Stimulated activated CD4-positive, alpha-beta T cell treated with anti-CD3 and anti-CD28 coated beads, Interleukin-12 subunit alpha, Interleukin-12 subunit beta, amount 100 ng/mL, for 4 hours (primary cell): ENCODE measurements at places on chromosomes 11 and 22.

DNA sequence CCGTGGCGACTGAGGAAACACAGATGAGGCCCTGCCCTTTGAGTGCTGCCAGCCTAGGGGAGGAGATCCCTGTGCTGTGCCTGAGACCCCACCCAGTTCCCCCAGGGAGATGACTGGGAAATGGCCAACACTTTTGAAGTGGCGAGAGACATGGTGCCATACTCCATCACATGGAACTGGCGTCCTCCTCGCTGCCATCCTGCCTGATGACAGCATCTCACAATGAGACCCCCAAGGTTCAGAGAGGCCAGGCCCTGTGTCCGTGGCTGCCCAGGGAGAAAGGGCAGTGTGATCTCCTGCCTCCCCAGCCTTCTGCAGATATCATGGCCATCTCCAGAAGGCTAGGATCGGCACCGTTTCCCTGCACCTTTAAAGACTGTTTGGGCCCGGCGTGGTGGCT is 31.1 kb downstream of the FAM83F start:
- DNase-seq = no peak

GRCh38 chr22:35735542-35735941 is 17.9 kb downstream of the APOL5 start:
- no peak for DNase-seq

DNA sequence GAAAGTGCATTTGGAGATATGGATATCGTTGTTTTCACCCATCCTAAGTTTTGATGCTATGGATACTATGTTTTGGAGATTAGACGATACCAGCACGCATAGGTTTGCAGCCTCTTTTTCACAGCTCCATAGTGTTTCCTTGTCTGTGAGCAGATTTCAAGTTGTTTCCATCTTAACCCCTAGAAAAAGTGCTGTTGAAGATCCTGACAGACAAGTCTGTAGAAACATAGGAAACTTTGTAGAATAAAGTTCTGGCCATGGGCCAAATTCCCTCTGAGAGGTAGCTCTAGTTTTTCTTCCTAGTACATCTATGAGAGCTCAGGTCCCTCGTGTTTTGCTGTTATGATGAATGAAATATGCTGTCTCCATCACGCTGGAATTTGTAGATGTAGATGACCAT is 32.4 kb downstream of the ST3GAL4 start:
- no peak for DNase-seq

- DNase-seq = no peak
Measured at GRCh38 chr11:454043-454442, 4.0 kb downstream of the PTDSS2 start.

GRCh38 chr22:37083914-37084313 is 25.6 kb downstream of the TMPRSS6 start:
- DNase-seq = no peak

GRCh38 chr11:41282395-41282794 is 177.1 kb downstream of the LRRC4C start:
- DNase-seq = no peak

DNA sequence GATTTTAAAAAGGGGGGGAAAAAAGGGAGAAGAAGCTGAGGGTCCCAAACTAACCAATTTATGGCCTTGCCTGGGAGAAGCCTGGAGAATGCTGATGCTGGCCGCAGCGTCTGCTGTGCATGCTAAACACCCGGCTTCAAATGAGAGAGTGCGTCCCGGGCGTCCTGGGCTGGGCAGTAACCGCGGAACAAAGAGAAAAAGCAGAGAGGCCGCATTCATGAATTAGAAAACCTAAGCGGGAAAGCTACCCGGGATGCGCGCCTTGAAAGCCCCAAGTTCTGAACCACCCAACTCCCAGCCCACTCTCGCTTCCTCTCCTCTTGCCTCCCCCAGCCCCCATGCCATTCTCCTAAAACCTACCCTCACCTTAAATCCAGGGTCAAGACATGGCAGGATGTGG is 6.5 kb downstream of the MN1 start:
- no peak for DNase-seq

GRCh38 chr22:37990301-37990700 is 5.9 kb upstream of the SOX10 start:
- no peak for DNase-seq

- peak; percentile 4 for DNase-seq
Measured at GRCh38 chr22:42720263-42721044, at the start of gene A4GALT. TSS of gene A4GALT (minus strand) at chr22:42720870. CDS start at chr22:42693951, 26,919 bp downstream.

- no peak for DNase-seq
Measured at GRCh38 chr11:117205211-117205818, 6.1 kb downstream of the TAGLN start.

DNA sequence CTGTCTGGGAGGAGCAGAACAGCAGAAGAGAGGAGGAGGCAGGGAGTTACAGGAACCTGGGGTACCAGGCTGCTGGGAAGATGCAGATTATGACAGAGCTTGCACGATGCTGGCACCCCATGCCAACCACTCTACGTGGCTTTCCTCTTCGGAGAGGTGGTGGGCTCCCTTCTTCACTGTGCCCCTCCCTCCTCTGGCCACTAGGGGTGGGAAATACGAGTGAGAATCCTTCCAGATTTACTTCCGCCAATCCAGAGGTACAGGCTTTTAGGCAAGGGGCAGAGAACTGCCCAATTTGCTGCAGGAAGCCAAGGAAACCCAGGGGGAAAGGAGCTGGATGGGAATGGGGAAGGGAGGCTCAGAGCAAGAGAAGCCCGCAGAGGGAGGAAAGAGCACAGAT is 12.3 kb downstream of the HYOU1 start:
- DNase-seq = no peak

DNA sequence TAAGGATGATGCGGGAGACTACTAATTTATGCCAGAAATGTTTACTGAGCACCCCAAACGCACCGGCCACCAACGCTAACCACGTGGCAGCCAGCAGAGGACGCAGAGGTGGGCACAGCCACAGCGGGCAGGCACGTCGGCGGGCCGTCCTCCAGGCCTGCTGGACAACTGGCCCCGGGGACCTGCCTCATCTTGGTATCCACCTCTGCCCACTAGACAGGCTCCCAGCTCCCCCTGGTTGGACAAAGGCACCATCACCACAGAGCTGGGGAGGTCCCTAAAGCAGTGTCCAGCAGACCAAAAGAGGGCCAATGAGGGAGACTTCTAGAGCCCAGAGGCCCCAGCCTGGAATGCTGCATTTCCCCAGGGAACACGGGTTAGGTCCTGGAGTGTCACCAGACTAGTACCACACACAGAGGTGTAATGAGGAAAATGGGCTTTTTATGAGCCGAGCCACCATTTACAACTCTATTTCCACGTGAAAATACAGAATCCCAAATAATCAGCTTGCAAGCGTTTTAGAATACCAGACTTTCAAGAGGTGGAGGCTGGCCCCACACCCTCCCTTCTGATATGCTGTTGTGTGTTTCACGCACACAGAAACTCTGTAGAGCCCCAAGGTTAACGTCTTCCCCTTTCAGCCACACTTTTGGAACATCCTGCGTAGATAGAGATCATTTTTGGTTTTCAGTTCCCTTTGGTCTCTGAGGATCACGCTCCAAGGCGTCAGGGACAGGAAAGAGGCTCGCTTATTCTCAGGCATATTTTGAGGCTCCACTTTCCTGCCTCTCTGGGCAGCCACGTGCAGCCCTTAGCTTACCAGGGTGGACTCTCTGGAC is 23.7 kb upstream of the BID start:
- DNase-seq = no peak

DNA sequence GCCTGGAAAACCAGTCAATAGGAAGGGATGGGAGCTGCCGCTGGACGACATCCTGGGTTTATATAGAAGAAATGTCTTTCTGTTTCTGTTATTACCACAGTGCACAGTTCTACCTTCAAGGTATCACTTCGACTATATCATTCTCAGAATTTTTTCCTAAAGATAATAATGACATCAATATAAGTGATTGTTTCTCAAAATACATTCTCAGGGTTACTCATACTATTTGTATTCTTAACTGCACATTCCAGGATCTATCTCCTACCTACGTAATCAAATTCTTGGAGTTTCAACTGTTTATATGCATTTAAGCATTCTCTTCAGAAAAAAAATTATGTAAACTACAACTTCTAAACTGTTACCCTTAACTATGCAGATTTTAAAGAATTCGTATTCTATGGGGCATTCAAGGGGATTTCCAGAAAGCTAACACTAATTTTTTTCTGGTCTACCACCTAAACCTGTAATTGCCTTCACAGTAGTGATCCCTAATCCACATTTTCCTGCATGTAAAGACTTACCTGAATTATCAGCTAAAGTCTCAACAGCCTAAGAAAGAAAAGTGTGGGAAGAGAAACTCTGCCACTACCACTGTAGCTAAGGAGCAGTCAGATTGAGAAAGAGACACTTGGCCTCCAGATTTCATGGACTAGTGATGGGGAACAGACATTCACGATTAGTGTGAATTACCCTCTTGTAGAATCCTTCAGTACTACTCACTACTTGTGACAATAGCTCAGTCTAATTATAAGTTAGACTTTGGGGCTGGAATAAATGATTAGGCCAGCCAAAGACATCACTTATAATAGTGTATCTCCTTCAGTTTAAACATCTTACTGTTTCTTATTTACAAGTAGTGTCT is at the start of gene OR51B5:
Gene OR51B5 (minus strand): TSS at position 51 of the 862 bp plus-strand sequence. CDS start 0 bp downstream, at position 51.
- DNase-seq = no peak

DNA sequence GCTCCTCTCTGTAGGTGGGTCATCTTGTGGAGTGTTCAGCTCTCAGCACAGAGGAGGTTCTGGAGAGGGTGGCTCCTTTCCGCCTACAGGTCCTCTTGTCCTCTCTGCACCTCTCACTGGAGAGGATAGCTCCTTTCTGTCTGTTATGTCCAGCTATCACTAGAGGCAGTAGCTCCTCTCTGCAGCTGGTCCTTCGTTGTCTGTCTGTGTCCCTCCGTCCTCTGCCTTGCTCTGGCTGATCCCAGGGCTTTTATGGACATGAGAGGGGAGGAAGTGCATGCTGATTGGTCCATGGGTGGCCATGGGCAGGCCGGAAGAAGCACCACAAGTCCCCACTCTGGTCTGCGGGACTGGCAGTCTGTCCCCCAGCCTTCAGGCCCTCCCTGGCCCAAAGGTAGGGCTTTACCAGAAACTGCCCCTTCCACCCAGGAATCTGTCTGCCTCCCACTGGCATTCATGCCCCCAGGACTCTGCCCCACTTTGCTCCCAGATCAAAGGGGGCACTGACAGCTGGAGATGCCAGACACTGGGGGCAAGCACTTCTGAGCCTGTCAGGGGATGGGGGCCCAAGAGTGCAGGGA is 38.6 kb upstream of the CALCB start:
- DNase-seq = no peak

- DNase-seq = no peak
Measured at GRCh38 chr11:64776875-64777274, 1.5 kb downstream of the SF1 start.

DNA sequence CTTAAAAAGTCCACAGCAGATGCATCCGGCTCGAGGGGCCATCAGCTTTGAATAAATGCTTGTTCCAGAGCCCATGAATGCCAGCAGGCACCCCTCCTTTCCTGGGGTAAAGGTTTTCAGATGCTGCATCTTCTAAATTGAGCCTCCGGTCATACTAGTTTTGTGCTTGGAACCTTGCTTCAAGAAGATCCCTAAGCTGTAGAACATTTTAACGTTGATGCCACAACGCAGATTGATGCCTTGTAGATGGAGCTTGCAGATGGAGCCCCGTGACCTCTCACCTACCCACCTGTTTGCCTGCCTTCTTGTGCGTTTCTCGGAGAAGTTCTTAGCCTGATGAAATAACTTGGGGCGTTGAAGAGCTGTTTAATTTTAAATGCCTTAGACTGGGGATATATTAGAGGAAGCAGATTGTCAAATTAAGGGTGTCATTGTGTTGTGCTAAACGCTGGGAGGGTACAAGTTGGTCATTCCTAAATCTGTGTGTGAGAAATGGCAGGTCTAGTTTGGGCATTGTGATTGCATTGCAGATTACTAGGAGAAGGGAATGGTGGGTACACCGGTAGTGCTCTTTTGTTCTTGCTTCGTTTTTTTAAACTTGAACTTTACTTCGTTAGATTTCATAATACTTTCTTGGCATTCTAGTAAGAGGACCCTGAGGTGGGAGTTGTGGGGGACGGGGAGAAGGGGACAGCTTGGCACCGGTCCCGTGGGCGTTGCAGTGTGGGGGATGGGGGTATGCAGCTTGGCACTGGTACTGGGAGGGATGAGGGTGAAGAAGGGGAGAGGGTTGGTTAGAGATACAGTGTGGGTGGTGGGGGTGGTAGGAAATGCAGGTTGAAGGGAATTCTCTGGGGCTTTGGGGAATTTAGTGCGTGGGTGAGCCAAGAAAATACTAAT is 1.9 kb downstream of the NEAT1 start:
- DNase-seq = peak; percentile 70

GRCh38 chr11:62842171-62842741 is 2.9 kb upstream of the WDR74 start:
- peak; percentile 61 for DNase-seq

DNA sequence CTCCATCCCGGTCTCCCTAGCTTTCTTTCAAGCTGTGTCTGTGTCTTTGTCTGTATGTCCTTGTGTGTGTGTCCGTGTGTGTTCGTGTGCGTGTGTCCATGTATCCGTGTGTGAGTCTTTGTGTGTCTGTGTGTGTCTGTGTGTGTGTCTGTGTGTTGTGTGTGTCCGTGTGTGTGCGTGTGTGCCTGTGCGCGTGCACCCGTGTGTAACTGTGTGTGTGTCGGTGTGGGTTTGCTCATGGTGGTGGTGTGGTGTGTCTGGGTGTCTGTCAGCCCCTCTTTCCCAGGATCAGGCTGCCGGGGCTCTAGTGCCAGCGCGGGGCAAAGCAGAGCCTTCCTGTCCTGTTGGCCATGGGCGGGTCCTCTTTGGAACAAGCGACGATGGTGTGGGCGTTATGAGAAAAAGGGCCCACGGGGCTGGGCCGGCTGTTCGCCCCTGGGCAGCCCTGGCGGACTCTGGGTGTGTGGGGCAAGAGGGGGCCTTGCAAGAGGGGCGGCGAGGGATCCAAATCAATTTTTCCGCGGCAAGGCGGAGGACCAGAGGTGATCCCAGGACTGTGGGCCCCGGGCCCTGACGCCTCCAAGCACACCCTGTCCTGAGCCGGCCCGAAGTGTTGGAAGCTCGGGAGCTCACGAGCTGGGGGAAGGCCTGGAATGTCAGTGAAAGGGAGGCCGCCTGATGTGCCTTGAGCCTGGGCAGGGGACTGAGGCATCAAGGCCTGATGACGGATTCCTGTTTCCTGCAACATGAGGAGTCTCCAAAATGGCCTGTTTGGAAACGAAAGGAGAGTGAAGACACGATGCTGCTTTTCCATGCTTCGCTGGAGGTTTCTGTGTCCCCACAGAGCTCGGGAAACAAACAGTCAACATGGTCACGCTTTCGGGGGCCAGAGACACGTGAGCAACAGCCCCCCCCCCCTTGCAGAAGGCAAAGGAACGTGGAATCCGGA is 3929.2 kb upstream of the OR11H1 start:
- no peak for DNase-seq

- DNase-seq = no peak
Measured at GRCh38 chr22:37197451-37198257, 9.6 kb upstream of the C1QTNF6 start.

GRCh38 chr11:103594283-103594682 is 442.2 kb upstream of the DDI1 start:
- DNase-seq = no peak

DNA sequence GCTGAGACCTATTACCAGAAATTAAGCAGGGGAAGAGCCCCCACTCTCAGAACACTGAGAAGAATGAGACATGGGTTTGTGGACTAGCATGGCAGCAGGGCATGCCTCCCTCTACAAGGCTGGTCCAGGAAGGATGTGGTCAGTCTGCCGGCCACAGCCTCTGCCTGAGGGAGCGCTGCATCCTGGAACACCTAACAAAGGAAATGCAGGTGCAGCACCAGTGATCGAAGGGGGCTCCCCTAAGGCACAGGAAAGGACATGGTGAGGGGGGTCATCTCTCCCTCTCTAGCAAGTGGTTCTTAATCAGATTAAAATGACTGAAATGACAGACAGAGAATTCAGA is 40.6 kb upstream of the ARL14EP start:
- no peak for DNase-seq
